ENCODE measurements at places on chromosomes 16 and 17.

DNA sequence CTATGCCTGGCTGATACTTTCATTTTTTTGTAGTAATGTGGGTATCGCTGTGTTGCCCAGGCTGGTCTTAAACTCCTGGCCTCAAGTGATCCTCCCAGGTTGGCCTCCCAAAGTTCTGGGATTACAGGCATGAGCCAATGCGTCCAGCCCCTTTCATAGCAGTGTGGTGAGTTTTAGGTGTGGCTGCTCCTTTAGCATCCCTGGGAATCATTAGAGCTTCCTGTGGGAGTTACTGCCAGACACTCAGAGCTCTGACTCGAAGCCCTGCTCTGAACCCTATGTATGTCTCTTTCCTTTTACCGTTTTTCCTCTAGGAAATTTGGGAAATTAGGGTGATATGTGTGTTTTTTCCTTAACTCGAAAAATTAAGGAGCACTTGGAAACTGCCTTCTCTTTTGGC lies 44.5 kb downstream of the NDE1 start:
- no peak for DNase-seq

DNA sequence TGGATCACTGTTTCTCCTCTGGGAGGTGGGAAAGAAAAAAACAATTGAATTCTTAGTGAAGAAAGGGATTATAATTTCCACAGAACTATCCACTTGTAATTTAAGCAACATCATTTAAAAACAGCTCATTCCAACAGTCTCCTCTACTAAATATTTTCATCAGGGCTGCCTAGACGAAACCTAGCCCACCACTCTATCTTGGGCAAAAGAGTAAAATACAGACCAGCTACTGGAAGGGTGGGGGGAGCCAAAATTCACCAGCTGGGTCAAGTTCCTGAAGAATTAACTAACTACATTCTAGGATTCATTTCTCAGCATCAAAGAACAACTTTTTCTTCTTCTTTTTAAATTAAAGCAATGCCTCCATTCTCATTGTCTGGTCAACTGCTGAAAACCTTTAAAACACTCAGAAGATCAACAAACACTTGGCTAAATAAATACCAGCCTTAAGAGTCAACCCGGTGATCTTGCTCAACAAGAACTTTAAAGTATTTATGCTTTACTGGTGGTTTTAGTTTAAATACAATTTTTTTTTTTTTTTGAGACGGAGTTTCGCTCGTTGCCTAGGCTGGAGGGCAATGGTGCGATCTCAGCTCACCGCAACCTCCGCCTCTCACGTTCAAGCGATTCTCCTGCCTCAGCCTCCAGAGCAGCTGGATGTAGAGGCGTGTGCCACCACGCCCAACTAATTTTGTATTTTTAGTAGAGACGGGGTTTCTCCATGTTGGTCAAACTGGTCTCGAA lies 25.2 kb downstream of the KANSL1 start:
- DNase-seq = no peak

DNA sequence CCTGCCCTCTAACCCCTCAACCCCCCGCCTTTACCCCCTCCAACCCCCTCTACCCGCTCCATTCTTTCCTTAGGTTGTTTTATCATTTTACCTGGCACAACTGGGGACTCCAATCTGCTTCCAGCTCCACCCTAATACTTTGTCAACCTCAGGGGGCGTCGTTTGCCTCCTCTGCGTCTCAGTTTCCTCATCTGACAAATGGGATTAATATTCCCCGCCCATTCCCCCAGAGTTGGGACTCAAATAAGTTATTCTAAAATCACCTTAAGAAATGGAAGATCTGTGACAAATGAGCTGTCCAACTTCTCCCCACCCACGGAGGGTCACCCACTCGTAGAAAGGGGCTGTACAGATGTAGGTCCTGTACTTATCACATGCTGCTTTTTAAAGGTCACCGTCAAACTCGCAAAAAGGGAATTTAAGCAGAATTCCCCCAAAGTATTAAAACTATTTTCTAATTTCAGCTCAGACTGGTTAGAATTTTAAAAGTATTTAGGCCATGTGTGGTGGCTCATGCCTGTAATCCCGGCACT lies 40.6 kb upstream of the CPNE2 start:
- no peak for DNase-seq

GRCh38 chr16:73166441-73166851 lies 118.5 kb upstream of the ZFHX3 start:
- DNase-seq = no peak

- DNase-seq = no peak
Measured at GRCh38 chr16:84610376-84610775, 7.5 kb downstream of the COTL1 start.
